Adrenal gland (tissue), 19 donors: ENCODE measurements at places on chromosomes 5 and 9. TPM values are rescaled to one million over a fixed set of nuclear protein-coding genes. Genes with fewer than 3 reads are reported as not detected.

Gene OBP2B
- polyA plus RNA-seq: not detected

Gene MYO10
- polyA plus RNA-seq: 6.8 TPM

Gene SPINK6
- polyA plus RNA-seq: not detected

Gene RASEF
- 0.56 TPM for polyA plus RNA-seq

Gene GLRA1
- polyA plus RNA-seq: not detected

Gene MRPL50
- 11.1 TPM for polyA plus RNA-seq

Gene LCN9
- not detected for polyA plus RNA-seq

Gene SETD9
- polyA plus RNA-seq: 4.2 TPM

Gene SLC12A2
- 7.4 TPM for polyA plus RNA-seq

Gene IL5
- not detected for polyA plus RNA-seq
